ENCODE measurements at places on chromosomes 12 and 14.

DNA sequence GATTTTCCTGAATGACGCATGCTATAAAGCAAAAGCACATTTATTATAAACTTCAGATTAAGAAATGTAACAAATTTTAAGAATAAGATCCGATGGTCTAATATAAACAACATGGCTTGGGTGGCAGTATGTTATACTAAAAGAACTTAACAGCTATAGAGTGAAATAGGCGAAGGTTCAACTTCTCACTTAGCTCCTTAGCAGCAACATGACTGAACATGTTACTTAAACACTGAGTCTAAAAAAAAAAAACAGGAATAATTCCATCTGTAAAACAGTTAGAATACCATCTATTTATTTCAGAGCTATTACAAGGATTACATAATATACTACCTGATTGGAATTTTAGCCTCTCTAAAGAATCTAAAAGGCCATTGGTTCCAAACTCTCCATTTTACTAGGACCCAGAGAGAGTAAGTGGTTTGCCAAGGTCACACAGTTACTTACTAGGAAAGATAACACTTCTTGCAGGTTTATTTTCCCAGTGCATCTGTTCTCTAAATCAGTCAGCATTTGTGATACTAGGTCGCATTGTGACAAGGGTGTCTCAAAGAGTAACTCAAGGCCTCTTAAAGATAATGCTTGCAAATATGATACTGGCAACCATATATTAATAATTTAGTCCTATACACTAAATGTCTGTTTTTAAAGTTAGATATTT is 14.8 kb downstream of the OSBPL8 start:
- DNase-seq = no peak

DNA sequence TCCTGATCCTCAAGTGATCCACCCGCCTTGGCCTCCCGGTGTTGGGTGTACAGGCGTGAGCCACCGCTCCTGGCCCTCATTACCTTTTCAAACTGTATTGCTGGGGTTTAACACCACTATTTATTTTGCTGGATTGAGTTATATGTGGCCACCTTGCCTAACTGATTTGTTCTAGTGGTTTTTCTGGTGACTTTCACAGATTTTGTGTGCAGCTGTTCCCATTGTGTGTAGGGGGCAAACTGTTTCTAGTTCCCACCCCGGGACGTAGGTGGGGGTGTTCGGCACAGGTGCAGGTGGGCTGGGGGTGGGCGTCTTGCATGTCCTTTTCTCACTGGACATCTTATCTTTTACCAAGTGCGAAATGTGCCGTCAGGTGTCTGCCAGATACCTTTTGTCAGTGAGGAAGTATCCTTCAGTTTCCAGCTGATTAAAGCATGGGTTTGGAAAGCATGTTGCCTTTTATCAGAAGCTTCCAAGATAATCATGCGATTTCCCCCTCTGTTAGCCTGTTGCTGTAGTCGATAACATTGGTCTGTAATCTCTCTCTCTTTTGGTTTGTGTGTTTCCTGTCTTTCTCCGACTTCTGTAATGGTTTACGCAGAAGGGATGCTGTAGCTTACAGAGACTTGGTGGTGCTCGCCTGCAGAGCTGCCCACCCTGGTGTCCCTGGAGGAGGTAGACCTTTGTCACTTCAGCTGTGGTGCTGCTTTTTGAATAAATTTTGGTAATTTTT is 33.6 kb downstream of the AACS start:
- no peak for DNase-seq

- DNase-seq = no peak
These were observed 119.7 kb upstream of the TMCC3 start for GRCh38 chr12:94769776-94770759.

DNA sequence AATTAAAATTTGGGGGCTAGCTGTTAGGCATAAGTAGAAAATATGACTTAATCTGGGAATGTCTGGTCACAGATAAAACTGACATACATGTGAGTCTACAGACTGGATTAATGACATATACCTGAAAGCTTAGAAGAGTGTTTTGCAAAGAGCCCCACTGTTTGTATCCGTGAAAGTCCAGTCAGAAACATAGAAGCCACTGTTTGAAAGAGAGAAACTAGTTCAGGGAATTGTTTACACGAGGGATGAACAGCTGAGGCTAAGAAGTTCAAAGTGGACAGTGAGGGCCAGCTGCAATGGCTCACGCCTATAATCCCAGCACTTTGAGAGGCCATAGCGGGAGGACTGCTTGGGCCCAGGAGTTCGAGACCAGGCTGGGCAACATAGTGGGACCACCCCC is 36.2 kb upstream of the SGPP1 start:
- DNase-seq = no peak

DNA sequence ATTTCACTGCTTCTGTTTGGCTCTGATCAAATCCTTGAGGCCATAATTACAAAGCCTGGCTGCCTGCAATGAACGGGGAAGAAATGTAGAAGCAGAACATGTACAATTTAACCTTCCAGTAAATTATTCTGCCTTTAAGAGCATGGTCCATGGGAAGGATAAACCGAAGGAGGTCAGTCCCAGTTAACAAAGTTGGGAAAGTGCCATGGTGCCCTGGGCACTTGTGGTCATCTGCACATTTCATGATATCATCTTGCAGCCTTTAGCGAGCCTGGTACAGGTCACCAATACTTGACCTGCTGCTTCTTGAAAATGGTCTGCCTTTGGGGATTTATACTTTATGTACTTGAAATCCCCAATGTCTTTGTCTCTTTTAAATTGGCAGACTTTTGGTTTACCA is 175.9 kb upstream of the KITLG start:
- DNase-seq = no peak

- DNase-seq = no peak
These were observed 59.5 kb upstream of the ARHGAP5 start for GRCh38 chr14:32017587-32017986.

DNA sequence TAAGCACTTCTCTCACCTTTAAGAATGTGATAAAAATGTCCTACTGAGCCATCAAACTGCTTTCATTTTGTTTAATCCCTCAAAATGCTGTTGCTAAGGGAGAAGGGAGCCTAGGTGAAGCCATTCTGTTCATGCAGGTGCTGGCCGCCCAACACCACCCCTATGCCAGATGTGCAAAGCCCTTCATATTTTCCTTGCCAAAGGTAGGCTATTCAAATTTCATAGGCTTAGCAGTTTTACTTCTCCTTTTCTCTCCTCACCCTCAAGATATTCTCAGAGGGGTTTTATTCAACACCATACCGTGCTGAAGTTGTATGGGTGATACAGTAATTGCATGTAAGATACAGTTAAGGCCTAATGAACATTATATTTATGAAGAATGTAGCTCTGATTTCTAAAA is 461.7 kb downstream of the GXYLT1 start:
- no peak for DNase-seq

DNA sequence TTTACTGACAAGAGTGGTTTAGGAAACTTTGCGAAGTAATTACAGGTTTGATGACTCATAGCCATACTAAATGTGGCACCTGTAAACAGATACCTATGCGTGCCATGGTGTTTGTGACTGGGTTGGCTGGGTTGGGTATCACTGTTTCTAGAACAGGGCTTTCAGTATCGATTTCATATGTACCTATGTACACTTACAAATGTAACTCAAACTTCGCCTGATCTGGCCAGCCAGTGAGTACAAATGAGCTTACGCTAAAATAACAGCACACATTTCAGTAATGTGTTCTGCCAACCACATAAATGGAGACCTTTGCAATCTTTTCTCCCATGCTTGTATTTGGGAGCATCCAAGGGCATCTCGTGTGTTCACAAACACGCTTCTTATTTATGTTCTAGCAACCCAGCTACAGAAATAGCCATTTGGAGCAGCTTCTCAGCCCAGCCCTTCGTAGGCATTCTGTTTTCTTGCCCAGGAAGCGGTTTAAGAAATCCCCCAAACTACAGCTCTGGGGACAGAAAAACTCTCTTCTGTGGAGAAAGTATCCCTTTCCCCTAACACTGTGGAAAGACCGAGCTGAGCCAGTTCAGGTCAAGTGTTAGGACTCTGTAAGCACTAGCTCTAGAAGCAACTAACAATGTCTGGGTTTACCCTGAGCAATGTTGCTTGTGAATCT is 42.3 kb upstream of the MDM1 start:
- no peak for DNase-seq

DNA sequence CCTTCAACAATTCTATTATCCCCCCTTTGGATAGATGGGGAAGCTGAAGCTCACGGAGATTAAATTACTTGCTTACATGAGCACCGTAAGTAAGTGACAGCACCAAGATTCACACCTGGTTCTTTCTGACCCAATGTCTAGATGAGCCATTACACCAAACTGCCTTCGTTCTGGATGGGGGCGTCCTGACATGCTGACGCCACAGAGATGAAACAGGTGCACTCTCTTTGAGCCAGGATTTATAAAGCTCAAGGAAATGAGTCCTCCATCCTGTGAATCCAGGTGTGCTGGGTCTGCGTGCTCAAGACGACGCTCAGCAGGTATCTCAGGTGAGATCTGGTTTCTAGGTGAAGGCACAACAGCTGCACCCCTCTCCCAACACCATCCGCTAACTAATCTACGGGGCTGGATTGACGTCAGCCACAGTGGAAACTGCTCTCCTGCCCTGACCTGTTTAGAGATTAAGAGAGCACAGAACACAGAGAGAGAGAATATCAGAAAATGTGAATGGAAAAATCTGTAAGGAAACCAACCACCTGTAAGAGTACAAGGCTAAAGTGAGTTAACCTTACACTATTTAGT is 61.6 kb downstream of the KSR2 start:
- DNase-seq = no peak

DNA sequence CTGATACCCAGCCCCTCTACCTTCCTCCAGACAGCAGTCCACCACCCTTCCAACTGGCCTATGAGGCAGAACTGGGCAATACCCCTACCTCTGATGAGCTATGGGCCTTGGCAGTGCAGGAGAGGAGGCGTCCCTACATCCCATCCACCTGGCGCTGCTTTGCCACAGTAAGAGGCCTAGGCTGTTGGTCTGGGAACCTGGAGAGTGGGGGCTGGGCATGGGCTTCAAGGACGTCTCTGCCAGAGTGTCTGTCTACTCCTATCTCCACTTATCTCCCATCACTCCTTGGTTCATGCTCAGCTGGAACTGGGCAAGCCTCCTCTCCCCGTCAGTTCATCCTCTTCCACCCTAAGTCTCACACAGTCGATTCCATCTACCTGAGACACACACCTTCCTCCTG is 6.5 kb downstream of the AMHR2 start:
- DNase-seq = no peak

DNA sequence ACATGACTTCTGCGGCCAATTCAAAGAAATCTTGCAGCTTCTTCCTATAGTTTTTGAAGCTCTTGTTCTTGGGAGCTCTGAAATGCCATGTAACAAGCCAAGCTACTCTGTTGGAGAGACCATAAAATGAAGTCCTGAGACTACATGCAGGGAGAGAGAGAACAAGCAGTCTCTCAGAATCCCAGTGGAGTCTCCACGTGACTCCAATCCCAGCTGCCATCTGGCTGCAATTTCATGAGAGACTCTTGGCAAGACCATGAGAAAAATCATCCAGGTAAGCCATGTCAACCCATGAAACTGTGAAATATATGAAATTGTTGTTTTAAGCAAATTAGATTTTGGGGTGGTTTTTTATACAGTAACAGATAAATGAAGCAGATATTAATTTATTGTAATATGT is 54.4 kb downstream of the KLRG1 start:
- DNase-seq = no peak

DNA sequence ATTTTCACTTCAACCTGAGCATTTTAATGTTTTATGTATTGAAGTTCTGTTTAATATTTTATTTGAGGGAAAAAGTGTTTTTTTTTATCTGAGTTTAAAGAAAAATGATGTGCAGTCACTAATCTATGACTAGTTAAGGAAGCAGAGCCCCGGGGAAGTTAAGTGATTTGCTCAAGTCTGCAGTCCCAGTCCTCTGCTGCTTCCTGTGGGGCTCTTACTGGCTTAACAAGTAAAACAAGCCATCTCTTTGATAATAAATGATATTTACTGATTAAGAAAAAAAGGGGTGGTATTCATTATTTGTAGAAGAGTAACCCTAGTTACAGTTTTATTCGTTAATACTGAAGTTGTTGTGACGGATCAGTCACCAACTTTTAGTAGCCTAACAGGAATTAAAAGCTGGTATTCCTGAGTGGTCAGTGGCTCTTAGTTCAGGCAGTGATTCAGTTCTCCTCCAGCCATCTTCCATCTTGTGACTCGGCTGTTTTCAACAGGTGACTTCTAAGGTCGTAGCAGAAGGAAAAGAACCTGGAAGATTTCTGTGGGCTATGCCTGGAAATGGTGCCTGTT is 21.7 kb downstream of the BICDL1 start:
- no peak for DNase-seq

DNA sequence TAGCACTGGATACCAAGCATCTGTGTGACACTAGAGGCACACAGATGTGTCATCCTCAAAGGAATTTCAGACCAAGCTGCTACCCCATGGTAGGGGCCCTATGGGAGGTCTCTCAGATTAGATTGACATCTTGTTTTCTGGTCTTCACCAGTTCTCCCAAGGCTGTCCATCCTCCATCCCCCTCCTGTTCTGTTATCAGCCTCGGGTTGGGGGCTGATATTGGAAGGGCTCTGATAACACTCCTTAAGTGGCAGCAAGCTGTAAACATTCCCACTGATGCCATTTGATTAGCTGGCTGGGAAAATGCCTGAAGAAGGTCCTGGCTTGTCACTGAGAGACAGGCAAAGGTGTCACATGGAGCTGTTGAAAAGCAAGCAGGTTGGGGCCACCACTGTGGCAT is 185.9 kb upstream of the RBM19 start:
- no peak for DNase-seq

- DNase-seq = no peak
These were observed 4.8 kb upstream of the TNS2 start for GRCh38 chr12:53044896-53045695.

GRCh38 chr14:55051423-55052268 is at the start of gene MAPK1IP1L:
Gene MAPK1IP1L, plus strand, starts transcription at chr14:55051647. Its CDS starts 10,037 bp downstream, at chr14:55061684.
- peak; percentile 98 for DNase-seq

All from GM03348 (cell line).